ENCODE measurements at places on chromosomes 13 and 19. TPM values are rescaled to one million over a fixed set of nuclear protein-coding genes. Genes with fewer than 3 reads are reported as not detected.

TBXA2R gene
- total RNA-seq = 4.9 TPM

LRP3 gene
- 13.8 TPM for total RNA-seq

MCF2L gene
- total RNA-seq = 42.4 TPM

HIF3A gene
- 64.1 TPM for total RNA-seq

All from lower lobe of right lung (tissue), 2 donors.